NCI-H1436 treated with DMSO at 0.1 percent for 48 hours (cell line): ENCODE measurements at places on chromosomes 7 and 10.

DNA sequence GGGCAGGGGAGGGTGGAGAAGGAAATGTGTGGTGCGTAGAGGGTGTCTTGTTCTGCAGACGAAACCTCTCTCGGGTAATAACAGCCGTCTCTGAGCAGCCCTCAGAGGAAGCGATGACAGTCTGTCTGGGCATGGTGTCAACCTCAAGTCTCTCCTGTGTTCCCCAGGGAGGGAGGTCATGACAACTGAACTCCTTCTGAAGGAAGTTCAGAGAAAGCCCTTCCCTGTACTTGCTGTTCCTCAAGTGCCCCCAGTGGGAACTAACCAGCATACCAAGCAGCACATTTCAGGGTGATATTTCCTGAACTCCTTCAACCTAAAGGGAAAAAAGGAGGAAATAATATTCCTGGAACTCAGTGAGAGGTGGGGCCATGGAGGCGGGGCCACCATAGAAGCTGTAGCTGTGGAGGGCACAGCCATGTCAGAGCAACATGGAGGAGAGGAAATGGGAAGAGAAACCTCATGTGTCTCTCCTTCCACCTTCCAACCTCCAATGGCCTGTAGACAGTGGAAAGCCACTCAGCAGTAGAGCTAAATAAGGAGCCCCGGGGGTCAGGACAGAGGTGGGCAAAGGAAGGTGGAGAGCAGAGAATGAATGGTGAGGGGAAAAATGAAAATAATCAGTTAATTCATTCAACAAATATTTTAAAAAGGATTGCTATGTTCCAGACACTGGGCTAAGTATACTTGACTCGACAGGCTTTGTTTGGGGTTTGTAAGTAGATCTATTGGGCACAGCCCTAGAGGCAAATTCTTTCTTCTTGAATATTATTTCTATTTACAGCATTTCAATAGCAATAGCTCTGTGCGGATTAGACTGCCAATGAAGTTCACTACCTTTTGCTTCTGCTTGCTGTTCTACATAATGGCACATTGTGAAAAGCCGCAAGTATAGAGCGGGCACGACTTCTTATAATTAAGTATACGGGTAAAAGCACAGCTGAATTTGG, 61.0 kb upstream of the AOAH start:
- peak; percentile 22 for DNase-seq

- no peak for DNase-seq
These were observed 285.5 kb upstream of the IGFBP3 start for GRCh38 chr7:46206476-46207060.

GRCh38 chr10:57599440-57599839, 668.3 kb downstream of the IPMK start:
- no peak for DNase-seq

DNA sequence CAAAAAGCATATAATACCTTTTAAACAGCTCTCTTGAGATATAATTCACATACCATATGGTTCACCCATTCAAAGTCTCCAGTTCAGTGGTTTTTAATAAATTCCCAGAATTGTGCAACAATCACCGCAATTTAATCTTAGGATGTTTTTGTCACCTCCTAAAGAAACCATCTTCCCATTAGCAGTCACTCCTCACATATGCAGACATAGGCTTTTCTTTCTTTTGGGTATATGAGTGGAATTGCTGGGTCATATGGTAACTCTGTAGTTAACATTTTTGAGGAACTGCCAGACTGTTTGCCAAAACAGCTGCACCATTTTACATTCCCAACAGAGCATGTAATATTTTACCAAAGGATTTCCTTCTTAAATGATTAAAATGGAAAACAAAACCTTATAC, 57.0 kb downstream of the CC2D2B start:
- DNase-seq: no peak

DNA sequence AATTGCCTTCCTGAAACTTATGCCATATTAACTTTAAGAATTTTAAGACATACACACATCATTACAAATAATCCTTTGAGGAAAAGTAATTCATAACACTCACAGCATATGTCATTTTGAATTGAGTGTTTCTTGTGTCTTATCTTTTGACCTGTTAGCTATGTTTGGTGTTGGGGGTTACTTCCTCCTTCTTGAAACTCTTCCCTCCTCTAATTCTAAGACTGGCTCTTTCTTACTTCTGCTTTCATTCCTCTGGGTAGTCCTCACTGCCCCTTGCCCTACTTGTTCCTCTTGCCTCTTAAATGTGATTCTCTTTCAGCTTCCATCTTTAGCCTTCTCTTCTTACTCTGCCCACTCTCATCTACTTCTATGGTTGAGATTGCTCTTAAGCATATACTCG, 28.3 kb upstream of the PIP4K2A start:
- no peak for DNase-seq

DNA sequence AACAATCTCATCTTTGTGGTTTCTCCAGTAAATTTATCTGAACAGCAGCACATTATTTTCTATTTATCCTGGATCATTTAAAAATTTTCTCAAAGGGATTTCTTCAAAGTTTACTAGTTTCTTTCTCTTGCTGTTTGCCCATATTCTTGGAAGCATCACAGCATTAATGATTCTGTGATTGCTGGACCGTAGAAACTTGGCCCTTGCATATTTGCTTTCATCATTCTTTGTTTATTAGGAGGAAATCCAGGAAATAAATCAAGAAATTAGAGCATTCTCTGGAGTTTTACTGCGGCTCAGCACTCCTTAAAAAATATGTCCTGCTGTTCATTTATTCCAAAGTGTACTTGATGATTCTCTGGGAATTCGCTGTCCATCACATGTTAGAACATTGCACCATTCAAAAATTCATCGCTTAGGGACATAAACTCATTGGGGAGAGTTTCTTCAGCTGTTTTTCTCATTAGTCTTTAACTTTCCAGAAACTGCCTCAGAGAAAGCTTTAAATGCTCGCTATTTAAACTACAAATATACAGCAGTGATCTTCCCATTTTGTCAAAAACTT, 264.0 kb upstream of the CDC14C start:
- no peak for DNase-seq

DNA sequence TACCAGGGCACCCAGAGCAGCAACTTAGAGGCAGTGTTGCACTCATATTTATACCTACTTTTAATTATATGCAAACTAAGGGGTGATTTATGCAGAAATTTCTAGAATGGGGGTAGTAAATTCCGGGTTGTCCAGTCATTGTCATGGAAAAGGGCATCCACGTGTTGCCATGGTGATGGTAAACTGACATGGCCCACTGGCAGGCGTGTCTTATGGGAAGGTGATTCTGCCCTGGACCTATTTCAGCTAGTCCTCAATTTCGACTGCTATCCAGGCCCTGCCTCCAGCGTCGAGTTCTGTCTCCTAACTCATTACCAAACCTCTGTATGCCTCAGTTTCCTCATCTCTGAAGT, 12.8 kb downstream of the SNX8 start:
- DNase-seq: no peak

DNA sequence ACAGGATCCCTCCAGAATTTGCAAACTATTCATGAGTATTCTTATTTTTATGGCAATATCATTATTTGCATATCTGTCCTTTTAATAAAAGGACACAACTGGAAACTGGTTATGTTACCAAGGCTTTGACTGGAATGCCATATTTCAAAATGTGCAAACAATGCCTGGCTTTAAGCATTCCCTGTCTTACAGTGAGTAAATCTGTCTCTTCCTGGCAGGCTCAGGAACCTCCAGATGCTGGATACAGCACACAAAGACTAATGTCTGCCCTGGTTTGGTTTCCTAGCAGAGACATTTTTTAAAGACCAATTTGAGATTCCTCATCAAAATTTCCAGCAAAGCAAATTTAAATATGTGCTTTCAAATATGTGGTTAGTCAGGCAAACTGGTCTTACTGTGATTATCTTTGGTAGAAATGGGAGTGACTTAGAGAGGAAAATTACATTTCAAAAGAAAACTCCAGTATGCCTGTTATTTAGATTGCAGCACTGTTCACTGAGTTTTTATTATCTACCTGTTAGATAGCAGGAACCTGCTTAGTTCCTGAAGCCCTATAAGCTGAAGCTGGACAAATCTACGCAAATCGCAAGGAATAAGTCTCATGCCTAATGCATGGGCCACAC, 31.3 kb downstream of the RNF216 start:
- DNase-seq: no peak

- no peak for DNase-seq
These were observed 180.7 kb downstream of the EVX1 start for GRCh38 chr7:27423290-27423689.

- no peak for DNase-seq
These were observed 289.2 kb downstream of the WDR37 start for GRCh38 chr10:1345368-1345767.

DNA sequence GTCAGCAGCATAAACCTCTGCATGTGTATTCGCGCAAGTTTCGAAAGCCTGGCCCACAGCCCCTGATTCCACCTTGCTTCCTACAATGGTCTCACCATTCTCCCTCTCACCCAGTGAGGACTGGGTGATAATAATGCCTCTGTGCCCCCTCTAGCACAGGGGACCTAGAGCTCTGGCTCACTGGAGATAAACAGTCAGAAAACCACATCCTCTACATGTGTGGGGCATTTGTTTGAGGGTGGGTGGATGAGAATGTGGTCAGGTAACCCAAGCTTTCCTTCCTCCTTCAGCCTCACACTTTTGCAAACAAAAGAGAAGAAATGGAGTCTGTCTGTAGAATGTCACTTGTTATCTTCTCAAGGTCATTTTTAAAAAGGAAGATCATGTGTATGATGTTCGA, 373.5 kb downstream of the KCNMA1 start:
- DNase-seq: no peak

DNA sequence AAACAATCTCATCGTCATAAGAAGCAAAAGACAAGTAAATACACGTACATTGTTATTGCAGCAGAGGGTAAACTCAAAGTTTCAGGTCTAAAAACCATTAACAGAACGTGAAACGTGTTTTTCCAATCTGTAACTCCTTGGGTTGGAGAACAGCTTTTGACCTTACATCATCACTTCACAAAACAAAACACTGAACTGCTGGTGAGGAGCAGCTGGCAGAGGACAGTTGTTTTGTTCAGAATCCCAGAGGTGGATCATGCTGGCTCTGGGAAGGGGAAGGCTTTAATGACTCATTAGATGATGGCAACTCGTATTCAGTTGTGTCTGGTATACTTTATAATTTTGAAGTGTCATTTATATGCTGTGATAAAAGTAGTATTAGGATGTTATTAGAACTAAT, 923.0 kb upstream of the CELF2 start:
- DNase-seq: no peak

GRCh38 chr7:1579481-1580421, 9.9 kb upstream of the PSMG3 start:
- DNase-seq: no peak

GRCh38 chr10:80571352-80571751, 33.6 kb downstream of the SH2D4B start:
- DNase-seq: no peak

DNA sequence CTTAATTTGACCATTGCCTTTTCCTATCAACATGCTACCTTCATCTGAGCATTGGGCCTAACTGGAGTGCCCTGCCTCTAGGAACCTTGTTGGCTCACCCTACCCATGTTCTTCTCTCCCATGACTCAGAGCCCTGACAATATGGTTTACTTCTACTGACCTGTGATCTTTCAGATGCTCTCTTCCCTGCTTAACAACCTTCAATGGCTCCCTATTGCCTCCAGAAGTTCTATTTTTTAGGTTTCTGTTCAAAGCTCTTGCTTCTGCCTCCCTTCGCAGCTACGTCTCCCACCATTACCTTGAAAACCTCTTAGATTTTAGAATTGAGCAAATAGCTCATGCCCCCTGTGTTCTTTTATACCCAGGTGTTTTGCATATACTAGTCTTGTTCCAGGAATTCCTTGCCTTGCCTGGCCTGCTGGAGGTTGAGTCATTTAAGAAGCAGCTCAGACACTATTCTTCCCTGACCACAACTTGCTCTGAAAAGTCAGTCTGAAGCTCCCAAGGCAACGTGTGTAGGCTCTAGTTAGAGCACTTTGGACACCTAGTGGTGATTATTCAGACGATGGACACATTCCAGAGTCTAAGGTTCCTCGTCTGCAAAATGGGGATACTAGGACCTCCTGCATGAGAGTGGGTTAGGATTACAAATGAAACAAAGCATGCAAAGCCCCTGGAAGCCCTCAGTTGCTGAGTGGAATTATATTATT, 64.4 kb upstream of the EMX2 start:
- no peak for DNase-seq

GRCh38 chr7:122695816-122696215, 3.1 kb downstream of the RNF133 start:
- DNase-seq: no peak

- no peak for DNase-seq
These were observed 363.4 kb downstream of the GRID1 start for GRCh38 chr10:86003201-86003621.

GRCh38 chr7:102908676-102909075, 4.1 kb upstream of the LRRC17 start:
- DNase-seq: no peak

DNA sequence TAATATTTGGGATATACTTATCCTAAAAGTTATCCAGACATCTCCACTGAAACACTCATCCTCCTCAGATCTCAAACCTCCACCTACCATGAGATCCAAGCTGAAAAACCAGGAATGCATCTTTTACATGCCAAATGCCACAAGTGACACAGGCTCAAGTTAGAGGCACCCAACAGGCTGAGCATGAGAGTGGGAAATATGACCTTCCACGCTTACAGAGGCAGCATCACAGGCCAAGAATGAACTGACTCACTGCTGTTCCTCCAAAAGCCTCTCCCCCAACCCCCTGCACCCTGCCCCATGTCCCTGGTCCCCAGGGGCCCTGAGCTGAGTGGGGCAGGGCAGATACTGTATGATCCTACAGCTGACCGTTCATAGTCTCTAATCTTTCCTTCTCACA, 4.8 kb upstream of the MTPAP start:
- DNase-seq: no peak

DNA sequence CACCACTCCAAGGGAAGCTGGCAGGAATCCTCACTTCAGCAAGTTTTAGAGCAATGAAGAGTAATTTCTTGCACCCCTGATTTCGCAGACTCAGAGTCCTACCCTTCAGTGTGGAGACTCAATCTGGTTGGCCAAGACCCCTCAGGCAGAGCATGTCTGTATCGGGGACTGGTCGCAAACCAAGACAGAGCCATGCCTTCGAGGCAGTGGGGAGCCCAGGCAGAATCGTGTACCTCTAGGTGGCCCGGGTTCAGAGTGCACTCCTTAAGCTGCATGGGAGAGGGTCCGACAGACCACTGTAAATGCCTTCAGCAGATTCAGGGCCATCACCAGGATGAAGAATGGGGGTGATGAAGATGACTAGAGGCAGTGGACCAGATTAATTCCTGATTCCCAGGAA, 94.9 kb downstream of the STRA8 start:
- no peak for DNase-seq

- no peak for DNase-seq
These were observed 381.1 kb upstream of the ZMIZ1 start for GRCh38 chr10:78687626-78688025.

DNA sequence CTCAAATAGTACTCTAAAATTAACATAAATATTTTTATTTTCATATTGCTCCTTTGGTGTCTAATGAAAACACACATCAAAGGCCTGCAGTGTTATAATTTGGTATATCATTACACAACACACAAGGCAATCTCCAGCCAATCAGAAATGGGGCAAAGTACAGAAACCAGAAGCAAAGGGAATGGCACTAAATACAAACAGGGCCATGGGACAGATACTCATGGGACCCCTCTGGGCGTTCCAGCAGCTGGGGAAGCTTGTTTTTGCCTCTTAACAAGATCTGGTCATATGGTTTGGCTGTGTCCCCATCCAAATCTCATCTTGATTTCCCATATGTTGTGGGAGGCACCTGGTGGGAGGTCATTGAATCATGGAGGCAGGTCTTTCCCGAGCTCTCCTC, 551.8 kb upstream of the NRP1 start:
- no peak for DNase-seq

- DNase-seq: no peak
These were observed 34.9 kb downstream of the PRTFDC1 start for GRCh38 chr10:24917493-24917892.

- DNase-seq: no peak
These were observed 612.2 kb downstream of the SUGCT start for GRCh38 chr7:40746841-40747556.
